ENCODE measurements at places on chromosomes 2 and 18.

DNA sequence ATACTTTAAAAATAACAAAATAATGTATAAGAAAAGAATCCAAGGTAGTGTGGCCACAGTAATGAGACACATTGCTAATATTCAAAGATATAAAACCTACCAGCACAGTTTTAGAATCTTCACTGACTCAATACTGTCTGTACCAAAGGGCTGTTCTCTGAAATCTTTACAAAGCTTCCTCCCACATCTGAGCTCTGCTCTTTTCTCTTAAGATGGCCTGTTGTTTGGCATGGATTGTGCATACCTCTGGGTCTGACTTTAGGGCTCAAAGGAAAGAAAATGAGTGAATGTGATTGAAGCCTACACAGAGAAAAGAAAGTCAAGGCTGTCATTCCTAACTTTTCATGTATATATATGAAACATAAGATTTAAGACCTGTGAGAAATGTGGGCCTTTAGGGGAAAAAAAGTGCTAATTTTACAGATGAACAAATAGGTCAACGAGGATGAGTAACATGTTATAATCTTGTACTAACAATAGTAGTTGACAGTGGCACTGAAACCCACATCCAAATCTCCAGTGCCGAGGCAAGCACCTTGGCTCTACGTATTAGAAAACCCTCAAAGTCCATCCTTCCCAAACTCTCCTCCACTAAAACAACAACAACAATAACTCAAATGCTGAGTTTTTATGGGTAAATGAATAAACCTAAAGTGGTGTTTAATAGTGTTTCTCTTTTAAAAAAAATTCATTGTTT, 114.2 kb downstream of the ZNF521 start:
- DNase-seq: no peak

DNA sequence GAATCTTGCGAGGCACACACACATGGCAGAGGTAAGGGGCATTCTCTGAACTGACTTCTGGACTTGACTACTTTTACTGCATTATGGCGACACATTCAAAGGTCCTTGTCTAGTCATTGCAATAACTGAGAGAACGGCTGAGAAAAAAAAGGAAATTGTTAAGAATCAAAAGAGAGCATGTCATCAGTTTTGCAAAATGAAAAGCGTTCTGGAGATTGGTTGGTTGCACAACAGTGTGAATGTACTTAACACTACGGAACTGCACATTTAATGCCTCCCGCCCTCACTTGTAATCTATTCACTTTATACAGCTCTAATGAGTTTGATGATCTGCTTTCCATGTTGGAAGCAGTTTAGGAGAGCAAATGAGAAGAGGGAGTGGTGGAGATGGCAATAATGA, 68.5 kb upstream of the NFU1 start:
- no peak for DNase-seq

DNA sequence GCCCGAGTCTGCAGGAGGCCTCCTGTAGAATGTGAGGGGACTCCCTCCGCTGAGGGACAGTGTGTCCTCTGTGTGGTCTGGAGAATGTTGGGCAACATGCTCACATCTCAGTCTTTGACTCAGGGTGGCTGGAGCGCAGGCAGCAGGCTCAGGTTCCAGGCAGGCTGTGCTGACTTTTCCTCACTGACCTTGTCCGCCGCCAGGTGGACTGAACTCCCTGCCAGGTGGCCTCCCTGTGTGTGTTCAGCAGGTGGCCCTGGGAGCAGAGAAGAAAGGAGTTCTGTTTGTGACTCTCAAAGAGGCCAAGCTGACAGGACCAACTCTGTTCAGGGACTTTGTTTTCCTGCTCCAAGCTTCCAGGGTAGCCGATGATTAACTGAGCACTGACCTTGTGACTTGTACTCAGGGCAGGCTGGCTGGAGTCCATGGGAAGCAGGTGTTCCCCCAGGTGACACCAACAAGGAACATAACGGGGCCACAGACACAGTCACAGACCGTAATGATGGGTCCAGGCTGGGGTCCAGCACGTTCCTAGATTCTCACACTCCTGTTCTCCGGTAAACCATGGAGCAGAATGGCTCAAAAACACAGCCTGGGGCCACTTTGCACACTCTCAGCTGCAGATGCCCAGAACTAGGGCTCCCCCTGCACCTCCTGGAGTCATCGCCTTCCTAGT, 439.8 kb downstream of the RNF144A start:
- DNase-seq: no peak

GRCh38 chr2:47076586-47077441, 78.3 kb downstream of the STPG4 start:
- DNase-seq: no peak

DNA sequence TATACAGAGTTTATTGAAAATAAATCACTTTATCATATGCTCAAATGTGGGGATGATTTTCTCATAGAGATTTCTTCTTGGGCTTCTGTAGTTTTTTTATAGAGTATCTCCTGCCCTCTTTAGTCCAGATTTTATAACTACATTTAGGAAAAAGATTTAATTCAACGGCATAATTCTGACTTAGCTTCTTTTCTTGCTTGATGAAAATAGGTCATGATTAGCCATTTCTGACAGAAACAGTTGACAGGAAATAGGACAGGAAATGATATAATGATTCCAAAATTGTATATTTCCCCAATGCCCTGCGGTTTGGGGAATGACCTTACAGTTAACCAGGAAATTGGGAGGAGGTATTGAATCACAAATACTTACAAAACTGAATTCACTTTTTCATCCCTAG, 1531.9 kb upstream of the ACVR2A start:
- no peak for DNase-seq

DNA sequence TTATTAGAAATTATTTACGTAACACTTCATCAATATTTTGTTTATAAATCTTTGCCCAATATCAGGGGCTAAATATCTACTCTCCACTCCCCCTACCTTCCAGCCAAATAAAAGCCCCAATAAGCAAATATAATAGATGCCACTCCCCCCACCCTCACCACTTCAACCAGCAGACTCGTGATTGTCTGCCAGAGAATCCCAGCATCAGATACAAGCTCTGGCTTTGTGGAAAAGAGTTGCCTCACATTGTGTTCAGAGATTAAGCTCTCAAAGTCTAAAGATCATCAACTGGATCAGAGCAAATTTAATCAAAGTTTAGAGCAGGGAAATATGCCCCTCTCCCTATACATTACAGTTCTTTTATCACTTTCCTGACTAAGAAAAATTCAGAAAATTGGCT, 39.5 kb downstream of the AOX1 start:
- no peak for DNase-seq

GRCh38 chr18:78767648-78768071, 212.0 kb upstream of the SALL3 start:
- no peak for DNase-seq

- no peak for DNase-seq
These were observed 137.3 kb upstream of the PID1 start for GRCh38 chr2:229408356-229408755.

DNA sequence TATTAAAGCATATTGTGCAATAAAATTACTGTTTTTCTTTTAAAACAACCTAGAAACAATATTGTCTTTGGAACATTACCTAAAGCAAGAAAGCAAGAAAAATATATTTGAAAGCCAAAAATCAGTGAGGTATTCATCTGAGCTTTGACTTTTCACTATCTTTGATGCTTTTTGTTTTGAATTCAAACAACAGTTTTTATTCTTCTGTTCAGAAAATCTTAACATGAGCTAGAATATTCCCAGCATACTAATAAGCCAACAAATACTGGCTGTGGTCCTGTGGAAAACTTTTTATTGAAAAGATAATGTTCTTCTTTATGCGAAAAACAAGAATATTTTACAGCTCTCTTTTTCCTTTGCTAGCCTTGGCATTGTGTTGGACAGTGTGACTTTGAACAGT, 19.8 kb downstream of the FAM171B start:
- DNase-seq: no peak

- no peak for DNase-seq
These were observed 20.7 kb downstream of the SMIM21 start for GRCh38 chr18:75406491-75407445.

GRCh38 chr18:12342661-12343060, 34.4 kb downstream of the AFG3L2 start:
- DNase-seq: no peak

DNA sequence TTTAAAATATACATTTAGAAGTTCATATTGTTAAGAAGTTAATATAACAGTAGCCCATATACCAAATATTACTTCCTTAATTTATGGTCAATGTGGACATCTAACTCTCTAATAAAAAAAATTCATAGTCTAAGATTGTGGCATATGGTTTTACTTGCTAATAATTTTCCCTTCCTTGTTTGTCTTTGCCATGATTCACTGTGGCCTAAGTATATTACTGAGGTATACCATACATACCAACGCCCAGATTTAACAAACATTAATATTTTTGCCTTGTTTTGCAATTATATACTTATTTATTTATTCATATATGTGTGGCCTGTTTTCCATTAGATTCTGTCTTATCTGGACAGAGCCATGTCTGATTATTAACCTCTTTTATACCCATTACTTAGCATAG, 54.6 kb upstream of the CCDC150 start:
- DNase-seq: no peak

DNA sequence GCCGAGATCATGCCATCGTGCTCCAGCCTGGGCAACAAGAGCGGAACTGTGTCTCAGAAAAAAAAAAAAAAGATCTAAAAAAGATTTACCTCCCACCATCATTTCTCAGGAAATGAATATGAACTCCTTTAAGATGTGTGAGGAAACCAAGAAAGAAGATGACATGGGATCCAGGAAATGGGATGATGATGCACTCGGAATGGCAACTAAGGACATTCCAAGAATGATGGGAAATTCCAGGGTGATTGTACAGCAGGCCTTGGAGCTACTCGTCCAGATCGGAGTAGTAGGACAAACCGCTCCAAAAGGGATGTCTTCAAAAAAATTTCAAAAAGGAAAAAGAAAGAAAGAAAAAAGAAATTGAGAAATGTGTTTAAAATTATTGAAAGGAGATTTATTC, 84.9 kb upstream of the PMAIP1 start:
- no peak for DNase-seq

GRCh38 chr2:179898873-179899272, 37.5 kb upstream of the ZNF385B start:
- DNase-seq: no peak

- DNase-seq: no peak
These were observed 13.0 kb upstream of the TET3 start for GRCh38 chr2:73971722-73972121.

DNA sequence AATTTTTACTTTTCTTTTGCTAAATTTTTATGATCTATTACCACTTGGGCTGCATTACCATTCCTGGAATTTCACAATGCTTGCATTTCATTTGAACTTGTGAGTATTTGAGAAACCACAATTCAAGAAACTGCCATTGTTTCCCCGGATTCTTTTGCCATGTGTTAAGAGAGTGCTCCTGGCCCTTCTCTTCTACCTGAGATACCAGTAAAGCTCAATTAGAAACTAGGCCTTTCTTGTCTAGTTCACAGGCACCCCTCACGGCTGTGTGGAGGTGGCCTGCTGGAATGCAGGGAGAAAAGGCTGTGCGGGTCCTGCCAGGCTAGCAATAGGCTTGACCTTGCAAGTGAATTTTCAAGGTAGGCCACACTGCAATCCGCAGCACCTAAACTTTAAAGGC, 40.8 kb downstream of the ZEB2 start:
- DNase-seq: no peak

DNA sequence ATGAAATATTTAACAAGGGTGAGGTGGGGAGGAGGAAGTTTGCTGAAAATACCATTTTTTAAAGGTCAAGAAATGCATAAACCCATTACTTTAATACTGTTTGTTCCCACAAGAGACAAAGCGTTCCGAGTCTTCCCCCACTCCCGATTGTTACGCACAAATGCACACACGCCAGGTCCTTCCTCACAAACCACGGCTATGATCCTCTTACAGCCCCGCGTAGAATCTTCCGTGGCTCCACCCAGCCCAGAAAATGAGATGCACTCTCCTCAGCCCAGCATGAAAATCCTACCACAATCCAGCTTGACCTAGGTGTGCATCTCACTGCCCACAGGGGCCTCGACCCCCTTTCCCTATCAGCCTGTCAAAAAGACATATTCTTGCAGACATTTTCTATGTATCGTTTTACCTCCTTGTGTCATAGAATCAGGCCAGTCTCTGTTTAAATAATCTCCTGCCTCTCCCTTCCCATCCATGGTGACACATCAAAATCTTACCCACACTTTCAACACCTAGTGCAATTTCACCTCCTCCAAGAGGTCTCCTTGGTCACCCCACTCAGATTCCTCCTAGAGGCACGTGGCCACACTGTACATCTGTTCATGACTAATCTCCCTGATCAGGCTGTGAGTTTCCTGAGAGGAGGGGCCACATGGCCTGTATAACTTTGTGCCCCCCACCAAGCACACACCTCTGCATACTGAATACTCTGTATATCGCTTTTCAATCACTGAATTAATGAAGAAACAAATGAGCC, 491.0 kb upstream of the KLHL29 start:
- DNase-seq: no peak

DNA sequence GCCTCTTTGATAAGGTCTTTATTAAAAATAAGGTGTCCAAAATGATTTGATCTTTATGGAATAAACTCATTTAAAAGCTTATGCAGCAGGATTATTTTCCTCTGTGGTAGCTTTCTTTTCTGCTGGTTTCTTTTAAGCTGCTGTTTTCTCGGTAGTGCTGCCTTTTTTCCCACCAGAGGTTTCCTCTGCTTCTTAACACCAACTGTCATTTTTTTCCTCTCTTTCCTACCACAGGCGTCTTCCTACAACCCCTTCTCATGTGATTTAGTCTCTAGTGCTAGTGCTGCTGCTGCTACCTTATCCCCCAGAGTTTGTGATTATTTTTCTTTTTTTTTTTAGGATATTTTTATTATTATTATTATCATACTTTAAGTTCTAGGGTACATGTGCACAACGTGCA, 102.1 kb upstream of the PGAP1 start:
- no peak for DNase-seq

GRCh38 chr18:63157293-63158011, 162.1 kb downstream of the BCL2 start:
- no peak for DNase-seq

DNA sequence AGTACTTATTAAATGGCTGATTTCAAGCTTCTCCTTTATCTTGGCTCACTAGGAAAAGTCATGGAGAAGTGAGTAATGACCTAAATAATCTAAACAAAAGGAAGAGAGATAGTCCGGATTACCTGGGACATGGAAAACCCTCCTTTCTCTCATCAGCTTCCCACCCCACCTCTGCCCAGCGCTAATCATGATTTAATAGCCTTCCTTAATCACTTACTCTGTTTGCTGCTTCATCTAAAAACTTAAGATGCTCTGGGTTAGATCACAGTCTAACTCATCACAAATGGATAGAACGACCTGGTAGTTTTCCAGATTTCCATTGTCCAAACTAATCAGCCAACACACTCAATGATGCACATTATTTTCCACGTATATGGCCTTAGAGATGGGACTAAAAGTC, 87.8 kb upstream of the THOC1 start:
- no peak for DNase-seq
